Cerebellar nuclear complex (tissue), 1 donor: ENCODE measurements at places on chromosomes 4 and X.

DNA sequence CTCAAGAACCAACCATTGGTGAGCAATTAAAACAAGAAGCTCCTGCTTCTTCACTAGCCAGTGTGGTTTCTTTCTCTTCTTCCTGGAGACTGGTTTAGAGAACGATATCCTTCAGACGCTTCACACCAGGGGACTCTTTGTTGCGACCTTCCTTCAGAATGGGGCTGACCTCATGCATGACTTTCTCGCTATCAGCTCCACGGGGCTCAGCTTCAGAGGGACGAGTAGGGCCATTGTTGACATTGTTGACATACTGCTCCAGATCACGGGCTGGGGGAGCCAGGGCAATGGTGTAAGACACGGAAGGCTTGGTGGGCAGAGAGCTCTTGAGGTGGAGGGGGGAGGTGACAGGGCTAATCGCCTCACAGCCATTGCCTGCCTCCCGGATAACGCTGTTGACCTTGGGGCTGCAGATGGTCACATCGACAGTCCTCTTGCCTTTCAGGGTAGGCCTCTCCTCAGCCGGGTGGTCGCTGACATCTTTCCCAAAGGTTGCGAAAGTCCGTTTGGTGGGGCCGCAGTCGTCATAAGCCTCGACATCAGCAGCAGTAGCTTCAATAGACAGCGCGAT is 113.8 kb downstream of the PCDH19 start:
- DNase-seq = no peak

- peak; percentile 92 for DNase-seq
These were observed 78.7 kb downstream of the GALNT7 start for GRCh38 chr4:173247321-173247720.

DNA sequence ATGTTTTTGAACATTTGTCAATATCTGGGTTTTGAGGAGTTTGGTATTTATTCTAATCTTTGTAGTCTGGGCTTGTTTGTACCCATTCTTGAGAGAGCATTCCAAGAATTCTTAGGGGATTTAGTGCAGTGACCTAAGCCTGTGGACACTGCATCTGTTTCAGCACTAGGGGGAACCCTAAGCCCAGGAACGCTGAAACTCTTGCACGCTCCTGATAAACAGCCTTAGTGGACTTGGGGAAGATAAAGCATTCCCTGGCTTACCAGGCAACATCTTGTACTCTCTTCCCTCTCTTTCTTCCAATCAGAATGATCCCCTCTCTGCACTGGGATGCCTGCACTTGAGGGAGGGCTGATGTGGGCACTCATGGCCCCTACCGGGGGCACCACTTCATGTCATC is 654.9 kb upstream of the HTR2C start:
- DNase-seq = no peak

DNA sequence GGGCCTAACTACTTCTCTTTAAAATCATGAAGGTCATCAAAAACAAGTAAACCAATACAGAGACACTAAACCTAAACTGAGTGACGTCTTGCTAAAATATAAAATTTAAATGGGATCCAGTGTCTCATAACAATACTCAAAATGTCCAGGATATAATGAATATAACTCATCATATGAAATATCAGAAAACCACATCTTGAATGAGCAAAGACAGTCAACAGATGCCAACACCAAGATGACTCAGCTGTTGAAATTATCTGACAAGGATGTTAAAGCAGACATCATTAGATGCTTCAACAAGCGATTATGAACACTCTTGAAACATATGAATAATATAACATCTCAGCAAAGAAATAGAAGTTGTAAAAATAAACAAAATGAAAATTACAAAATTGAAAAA is 8.3 kb downstream of the NAP1L2 start:
- no peak for DNase-seq

DNA sequence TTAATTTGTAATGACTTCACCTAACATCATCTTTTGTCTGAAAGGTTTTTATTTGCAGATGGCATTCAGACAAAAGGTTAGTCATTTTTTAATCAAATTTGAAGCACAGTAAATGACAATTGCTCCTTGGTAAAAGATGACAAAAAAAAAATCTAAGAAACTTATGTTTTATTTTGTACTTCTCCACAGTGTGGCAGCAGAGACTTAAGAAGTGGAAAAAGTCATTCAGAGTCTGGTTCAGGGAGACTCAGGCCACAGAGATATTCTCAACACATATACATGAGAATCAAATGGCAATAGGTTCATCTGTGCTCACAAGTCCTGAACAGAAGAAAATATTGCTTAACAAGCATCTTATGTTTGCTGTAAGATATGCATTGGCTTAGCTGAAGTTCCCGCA is 436.2 kb downstream of the KCNIP4 start:
- peak; percentile 28 for DNase-seq

DNA sequence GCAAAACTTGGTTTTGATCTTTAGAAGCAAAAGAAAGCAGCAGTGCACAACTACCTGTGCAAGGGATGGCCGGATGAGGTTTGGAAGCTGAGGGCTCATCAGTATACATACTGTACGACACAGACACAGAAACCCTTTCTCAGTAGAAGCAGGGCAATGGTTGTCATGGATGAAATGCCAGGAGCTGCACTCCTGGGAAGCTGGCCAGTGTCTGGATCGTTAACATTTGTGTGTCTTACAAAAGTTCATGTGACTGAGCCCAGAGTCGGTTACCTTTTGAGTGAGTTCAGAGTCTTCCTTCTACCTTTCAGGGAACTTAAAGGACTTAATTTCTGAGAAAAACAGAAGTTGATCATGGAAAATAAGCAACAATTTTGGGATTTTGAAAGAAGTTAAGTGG is 230.3 kb downstream of the APBB2 start:
- no peak for DNase-seq

DNA sequence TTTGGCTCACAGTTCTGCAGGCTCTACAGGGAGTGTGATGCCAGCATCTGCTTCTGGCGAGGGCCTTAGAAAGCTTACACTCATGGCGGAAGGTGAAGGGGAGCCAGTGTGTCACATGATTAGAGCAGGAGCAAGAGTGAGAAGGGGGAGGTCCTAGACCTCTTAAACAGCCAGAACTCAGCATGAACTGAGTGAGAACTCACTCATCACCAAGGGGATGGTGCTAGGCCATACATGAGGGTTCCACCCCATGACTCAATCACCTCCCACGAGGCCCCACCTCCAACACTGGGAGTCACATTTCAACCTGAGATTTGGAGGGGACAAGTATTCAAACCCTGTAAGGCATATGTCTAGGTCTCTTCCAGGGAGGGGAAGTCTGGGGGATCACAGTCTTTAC is 33.4 kb downstream of the SPRY1 start:
- no peak for DNase-seq
